ENCODE measurements at places on chromosomes 5 and 9.

DNA sequence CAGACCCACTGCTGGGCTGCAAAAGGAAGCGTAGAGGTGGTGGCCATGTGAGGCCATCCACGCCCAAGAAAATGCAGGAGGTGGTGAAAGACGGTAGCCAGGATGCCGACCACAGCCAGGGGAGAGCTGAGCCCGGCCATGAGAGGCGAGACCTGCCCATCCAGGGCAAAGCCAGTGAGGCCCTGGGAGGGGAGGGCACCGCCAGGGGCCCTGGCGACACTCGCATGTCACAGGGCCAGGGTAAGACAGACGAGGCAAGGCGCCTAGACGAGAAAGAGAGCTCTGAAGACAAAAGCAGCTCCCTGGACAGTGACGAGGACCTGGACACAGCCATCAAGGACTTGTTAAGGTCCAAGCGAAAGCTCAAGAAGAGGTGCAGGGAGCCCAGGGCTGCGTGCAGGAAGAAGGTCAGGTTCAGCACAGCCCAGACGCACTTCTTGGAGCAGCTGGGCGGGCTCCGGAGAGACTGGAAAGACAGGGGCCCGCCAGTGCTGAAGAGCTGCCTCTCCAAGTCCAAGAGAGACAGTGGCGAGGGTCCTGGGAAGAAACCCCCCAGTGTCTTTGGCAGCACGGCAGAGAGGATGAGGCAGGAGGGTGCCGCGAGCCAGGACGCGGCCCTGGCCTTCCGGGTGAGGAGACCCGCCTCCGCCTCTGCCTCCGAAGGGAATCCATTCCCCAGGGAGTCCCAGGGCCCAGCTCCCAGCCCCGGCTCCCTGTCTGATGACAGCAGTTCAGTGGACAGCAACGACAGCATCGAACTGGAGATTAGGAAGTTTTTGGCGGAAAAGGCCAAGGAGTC, 6.9 kb downstream of the PPP1R26 start:
- DNase-seq, result no peak

DNA sequence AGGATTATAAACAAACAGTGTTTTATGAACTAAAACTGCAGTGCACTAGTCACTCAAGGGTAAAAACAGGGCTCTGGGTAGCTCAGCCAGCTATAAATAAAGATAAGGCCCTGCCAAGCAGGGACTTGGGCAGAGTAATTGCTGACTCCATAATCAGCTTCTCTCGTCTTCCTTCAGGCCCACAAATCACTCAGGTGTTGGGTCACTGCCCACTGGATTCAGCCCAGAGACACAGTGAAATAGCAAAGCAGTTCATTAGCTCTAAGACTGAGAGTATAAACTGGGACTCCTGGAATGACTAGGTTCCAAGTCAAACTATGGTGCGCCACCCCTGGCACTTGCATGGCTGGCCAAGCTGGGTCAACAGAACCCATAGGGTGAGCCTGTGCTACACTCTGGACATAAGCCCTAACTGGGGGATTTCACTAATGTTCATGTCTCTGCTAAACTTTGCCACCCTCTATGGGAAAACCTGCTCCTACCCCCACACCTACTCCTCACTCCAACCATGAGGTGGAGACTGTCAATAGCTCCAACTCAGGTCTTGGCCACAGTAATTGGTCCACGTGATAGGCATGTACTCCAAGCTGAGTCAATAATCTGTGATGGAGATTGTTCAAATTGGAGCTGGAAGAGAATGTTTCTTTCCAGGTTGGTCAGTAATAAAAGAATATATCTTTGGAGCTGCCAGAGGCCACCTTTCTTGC, 158.5 kb downstream of the SLIT3 start:
- DNase-seq, result no peak

- no peak for DNase-seq
Measured at GRCh38 chr5:149420545-149421371, 41.7 kb upstream of the IL17B start.

- no peak for DNase-seq
Measured at GRCh38 chr9:116074658-116075057, 78.9 kb upstream of the PAPPA start.

- DNase-seq, result no peak
Measured at GRCh38 chr5:110757118-110757729, 18.4 kb downstream of the SLC25A46 start.

- no peak for DNase-seq
Measured at GRCh38 chr9:123418052-123418430, 62.0 kb downstream of the CRB2 start.

- DNase-seq, result no peak
Measured at GRCh38 chr9:77212801-77213200, 35.5 kb downstream of the VPS13A start.

- DNase-seq, result no peak
Measured at GRCh38 chr5:103234239-103234975, 24.2 kb upstream of the MACIR start.

DNA sequence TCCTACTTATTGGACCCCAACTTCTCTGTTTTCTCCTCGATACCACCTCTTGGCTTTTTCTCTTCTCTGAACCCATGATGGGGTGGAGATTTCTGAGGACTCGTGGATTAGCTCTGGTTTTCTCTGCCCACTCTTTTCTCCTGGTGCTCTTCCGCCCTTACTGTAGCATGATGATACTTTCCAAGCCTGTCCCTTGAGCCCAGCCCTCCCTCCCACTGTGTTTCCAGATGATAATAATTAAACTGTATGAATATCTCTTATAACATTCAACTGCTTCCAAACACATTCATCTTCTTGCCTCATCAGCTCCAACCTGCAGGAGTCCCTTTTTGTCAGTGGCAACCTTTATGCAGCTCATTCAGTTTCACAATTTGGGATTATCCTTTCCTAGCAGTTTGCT, 494.2 kb upstream of the KLF4 start:
- no peak for DNase-seq

DNA sequence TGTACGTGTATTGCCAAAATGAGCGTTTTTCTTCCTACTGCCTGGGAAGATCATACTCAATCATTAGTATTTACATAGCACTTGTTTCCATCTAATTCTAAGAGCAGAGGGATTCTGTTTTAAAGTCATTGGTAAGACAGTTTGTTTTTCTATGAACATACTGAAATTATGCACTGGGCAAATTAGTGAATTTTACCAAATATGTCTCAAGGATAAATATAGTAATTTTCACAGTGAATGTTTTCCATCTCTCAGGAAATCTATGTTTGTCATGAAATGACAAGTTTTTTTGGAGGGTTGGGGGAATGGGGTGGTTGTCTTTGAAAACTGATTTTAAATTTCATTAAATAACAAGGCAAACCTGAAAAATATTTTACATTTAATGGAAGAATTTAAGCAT, 441.3 kb upstream of the ARRDC3 start:
- no peak for DNase-seq

- DNase-seq, result no peak
Measured at GRCh38 chr5:134020188-134020587, 15.4 kb upstream of the VDAC1 start.

DNA sequence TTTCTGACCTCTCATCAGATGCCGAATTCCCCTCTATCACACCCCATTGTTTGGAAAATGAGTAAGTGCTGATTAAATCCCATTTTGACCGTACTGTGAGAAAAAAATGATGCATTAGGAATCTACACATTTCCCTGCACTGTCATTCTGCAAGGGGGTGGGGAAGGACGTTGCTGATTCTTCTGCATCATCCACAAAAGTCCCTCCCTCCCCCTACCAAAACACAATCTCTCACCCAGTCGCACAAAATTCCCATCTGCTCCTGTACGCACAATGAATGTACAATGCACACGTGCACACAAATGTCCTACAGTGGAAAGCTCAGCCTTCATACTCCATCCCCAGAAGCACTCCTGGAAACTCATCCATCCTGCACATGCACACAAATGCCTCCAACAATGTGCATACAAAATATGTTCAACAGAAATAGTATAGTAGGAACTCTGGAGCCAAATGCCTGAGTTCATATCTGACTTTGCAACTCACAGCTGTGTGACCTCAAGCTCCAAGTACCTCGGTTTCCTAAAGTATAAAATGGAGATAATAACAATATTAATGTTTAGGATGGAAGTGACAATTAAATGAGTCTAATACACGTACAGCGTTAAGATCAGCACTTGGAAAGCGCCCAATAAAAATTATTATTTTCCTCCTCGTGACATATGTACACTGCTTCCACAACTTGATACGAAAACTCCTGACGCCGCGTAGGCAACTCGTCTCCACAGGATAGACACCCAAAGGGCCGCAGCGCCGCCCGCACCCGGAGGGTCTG, 809 bp downstream of the TNIP1 start:
- no peak for DNase-seq

- no peak for DNase-seq
Measured at GRCh38 chr9:116149844-116150243, 3.7 kb upstream of the PAPPA start.

DNA sequence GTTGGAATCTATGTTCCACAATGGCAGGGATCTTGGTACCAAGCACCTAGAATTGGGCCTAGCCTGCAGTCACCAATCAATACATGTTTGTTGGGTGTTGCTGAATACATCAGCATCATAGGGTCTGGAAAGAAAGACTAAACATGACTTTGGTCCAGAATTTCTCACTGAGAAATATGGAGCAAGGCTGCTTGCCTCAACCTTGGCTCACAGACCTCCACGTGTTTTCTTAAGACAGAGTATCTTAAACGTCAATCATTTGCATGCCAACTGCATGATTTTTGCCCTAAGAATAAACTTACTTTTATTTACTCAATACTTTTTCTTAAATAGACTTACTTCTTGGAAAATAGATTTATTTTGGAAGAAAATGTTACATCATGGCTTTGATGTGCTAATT, 22.7 kb upstream of the TRAF1 start:
- DNase-seq, result no peak

GRCh38 chr5:35194635-35195471, 35.4 kb downstream of the PRLR start:
- no peak for DNase-seq

GRCh38 chr9:97593960-97594359, 39.2 kb downstream of the TSTD2 start:
- DNase-seq, result no peak

GRCh38 chr5:68287976-68288706, 72.6 kb downstream of the PIK3R1 start:
- DNase-seq, result no peak

DNA sequence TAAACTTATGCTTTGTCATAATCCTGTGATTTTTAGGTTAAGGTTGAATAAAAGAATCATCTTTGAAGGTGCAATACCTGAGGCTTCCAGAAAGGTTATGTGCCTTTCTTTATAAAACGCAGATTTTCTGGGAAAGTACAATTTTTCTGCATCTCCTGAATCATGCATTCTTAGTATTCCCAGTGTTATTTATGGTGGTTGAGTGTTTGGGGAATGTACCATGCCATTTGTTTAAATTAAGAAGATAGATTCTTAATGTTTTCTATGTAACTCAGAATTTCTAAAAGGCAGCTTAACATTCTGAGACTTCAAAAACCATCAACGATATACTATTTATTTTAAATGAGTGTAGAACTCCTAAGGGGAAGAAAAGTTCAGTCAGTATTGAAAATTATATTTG, 108.1 kb upstream of the FBN2 start:
- DNase-seq, result no peak

DNA sequence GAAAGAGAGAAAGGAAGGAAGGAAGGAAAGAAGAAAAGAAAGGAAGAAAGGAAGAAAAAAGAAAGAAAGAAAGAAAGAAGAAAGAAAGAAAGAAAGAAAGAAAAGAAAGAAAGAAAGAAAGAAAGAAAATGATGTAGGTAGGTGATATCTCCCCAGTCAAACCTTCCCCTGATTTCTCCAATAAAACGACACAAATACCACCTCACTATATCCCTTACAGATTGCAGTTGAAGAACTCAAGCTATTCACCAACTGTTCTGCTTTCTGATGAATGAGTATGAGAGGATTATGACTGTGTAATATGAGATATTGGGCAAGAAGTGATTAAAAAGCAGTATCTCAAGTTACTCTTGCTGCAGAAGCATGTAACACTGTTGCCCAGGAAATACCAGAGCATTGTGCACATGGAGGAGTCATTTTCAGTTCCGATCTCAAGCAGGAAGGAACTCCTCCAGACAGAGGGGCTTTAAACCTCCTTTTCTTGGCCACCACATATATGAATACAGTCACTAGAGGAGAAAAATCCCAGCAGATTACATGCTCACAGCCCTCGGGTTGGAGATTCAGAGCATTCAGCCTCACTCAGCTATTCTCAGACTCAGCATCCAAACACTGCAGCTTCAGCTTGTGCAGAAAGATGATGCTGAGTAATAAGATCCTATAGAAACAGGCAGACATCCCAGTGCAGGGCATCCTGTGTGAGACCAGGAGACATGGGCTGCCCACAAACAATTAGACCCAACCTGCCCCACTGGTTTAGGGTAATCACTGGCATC, 61.4 kb downstream of the UGCG start:
- DNase-seq, result no peak

DNA sequence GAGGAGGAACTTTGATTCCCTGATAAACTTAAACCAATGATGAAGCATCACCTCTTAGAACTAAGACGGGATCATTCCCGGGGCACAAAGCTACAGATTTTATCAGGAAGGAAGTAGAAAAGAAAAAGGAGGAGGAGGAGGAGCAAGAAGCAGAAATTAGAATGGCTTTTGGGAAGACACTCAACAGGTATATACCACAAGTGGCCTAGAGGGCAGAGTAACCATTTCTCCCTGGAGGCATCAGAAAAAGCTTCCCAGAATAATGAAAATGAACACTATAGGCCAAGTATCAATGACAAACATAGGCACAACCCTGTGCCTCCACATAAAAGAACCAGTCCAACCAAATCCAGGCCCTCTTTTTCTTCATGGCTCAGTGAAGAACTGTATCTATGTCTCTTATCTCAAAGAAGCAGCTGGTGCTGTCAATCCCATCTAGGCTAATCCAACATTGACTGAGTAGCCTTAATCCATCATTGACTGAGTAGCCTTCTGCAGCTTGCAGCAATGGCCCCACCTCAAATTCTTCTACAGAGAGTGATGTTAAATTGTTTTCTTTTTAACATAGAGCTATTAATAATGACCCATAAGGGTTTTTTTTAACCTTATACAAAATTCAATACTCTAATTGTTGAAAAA, 178.8 kb upstream of the KIF2A start:
- DNase-seq, result no peak

DNA sequence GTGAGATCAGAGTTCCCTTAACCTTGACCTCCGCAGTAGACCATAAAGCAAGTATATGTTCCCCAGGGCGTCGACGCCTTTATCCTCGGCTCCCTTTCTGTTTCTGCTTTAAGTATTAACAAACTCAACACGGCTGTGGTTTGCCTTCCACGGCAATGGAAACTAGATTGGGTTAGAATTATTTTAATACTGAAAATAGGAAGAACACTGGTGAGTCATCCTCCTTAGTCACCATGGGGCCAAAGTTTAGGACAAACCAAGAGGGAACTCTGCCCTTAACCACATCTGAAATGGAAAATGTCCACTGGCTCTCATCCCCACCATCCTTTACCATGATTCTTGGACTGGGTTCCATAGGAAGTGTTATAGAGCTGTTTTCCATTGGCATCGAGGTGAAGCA, 386.1 kb downstream of the ACTL7B start:
- no peak for DNase-seq

- DNase-seq, result no peak
Measured at GRCh38 chr5:124952566-124952965, 206.1 kb upstream of the ZNF608 start.

DNA sequence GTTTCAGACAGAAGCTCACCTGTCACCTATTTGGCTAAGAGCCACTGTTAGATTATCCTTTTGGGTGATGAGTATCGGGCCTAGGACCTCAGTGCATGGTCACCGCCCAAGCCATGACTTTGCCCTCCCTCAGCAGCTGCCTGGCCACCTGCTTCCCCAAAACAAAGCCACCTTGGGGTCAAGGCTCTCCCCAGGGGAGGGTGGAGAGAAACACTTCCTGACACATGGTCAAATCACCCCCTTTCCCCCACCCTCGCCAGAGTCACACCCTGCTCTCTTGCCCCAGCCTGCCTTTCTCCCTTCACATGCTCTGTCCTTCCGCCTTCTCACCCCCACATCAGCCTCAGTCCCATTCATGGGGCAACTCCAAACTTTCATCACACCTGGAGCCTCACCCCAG, 1.7 kb upstream of the HBEGF start:
- DNase-seq, result no peak

Data from epithelial cell of proximal tubule (primary cell).